ENCODE measurements at places on chromosomes 7 and 10. TPM values are rescaled to one million over a fixed set of nuclear protein-coding genes. Genes with fewer than 3 reads are reported as not detected.

The CRYGN gene
- total RNA-seq = 0.16 TPM

The NRG3 gene
- total RNA-seq = not detected

- peak; percentile 26 for DNase-seq
These were observed 70.2 kb upstream of the ITGA8 start for GRCh38 chr10:15789793-15790525.

DNA sequence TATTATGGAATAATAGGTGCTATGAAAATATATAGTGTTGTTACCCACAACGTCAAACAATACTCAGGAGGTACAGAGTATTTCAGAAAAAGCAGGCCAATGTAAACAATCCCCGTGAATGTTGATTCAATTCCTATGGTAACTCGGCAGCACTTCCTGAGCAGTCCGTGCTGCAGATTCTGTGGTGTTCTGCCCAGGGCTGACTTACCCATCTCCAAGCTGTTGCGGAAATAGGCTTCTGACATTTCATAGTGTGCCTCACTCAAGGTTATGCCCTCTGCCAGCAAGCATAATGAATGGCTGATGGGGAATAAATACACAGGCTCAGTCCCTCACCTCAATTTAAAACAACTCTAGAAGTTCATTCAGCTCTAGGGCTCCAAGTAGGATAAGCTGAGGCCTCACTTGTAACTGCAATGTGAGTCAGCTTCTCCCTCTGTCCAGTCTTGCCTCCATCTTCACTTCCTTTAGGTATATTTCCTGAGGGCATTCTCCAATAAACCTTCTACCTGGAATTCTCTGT lies 177.6 kb downstream of the GNAI1 start:
- DNase-seq = peak; percentile 66

- DNase-seq = peak; percentile 94
These were observed at the start of gene CACNA2D1 for GRCh38 chr7:82443547-82444219. CACNA2D1 (minus strand) TSS chr7:82443777.

DNA sequence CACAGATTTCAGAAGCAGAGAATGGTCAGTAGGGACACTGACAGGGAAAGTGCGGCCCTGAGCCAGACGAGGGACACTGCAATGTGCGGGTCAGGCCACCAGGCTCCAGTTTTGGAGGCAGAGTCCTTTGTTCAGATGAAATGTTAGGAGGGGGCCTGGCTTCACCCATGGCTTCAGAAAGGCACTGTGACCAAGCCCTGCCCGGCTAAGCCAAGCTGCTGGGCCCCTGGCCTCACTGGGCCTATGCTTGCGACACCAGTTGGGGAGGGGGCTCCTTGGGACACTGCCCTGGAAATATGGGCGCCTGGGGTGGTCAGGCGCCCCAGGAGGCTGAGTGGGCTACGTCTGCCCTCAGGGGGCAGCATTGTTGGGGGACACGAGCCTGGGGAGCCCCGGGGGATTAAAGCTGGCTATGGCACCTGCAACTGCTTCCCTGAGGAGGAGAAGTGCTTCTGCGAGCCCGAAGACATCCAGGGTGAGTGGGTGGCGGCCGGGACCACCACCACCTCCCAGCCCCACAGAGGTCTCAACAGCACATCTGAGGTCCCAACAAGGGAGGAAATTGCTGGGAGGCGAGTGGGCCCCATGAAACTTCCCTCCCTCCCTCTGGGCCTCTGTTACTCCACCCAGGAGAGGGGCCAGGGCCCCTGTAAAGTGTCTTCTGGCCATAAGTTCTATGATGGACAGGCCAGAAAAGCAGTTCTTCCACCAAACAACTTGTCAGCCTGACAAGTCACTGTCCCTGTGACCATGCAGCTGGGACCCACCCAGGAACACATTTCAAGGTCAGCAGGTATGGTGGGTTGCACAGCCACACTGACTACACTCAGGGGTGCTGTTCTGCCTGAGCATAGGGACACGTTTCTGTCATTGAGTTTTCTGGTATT lies 24.8 kb upstream of the CSGALNACT2 start:
- DNase-seq = no peak

DNA sequence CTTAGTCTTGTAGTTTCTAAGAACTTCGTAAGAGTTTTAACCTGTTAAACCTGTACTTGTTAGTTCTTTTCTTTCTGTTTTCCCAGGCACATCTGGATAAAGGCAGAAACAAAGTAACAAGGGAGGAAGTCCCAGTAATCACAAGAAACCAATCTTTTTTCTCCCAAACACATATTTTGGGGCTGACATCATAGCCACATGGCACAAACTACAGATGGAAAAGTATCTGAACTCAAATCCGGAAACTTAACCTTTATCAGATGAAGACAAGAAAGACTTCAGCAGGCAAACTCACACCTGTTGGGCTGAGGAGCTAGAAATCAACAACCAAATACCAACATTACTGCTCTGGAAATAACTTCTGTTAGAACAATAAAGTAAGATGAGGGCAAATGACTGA lies 67.1 kb downstream of the CUBN start:
- DNase-seq = peak; percentile 79

- DNase-seq = no peak
These were observed 117.6 kb downstream of the PLCE1 start for GRCh38 chr10:94111367-94111766.

GRCh38 chr7:135571834-135572233 lies 14.1 kb downstream of the NUP205 start:
- DNase-seq = no peak

GRCh38 chr7:101507791-101508252 lies 121.3 kb downstream of the MYL10 start:
- peak; percentile 57 for DNase-seq

- DNase-seq = peak; percentile 77
These were observed 29.2 kb downstream of the TFAM start for GRCh38 chr10:58414270-58415041.

Data from myocyte (in vitro differentiated cells).